ENCODE measurements at places on chromosomes 2 and 18.

- DNase-seq, result peak; percentile 34
These were observed 60.7 kb downstream of the DGKD start for GRCh38 chr2:233414777-233415570.

DNA sequence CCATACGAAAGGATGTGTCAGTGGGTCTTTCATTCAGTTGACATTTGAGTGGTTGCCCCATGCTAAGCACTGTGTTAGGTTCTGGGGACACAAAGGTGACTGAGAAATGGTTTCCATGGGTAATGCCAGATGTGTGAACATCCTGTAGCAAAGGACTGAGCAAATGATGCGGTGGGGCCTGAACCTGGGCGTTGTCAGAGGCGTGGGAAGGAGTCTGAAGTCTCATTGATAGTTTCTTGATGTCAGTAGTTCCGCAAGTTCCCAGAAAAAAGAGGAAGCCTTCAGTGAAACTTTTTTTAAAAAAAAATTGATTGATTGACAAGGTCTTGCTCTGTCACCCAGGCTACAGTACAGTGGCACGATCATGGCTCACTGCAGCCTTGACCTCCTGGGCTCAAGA is 56.9 kb downstream of the LIMS1 start:
- DNase-seq, result no peak

- no peak for DNase-seq
These were observed 3.7 kb upstream of the BCL2L11 start for GRCh38 chr2:111116843-111117597.

DNA sequence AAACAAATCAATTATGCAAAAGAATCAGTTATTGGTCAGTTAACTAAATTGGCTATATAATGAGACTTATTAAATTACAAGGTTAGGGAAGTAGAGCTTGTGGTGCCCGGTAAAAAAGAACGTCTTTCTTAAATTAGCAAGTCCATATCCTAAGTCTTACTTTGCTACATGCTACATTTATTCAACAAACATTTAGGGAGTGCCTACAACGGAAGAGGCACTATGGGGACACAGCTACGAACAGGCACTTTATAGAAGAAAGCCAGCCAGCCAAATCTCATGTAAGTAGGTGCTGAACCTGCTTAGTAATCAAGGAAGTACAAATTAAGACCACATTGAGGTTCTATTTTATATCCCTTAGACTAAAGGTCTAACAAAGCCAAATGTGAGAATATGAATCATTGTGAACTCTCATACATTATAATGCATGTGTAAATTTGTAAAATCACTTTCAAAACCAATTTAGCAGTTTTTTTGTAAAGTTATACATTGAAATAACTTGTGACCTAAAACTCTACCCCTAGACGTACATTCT is 59.9 kb downstream of the PDK1 start:
- DNase-seq, result no peak

All from thoracic aorta (tissue), 2 donors.